ENCODE measurements at places on chromosomes 11 and 22. TPM values are rescaled to one million over a fixed set of nuclear protein-coding genes. Genes with fewer than 3 reads are reported as not detected.

Gene OVCH2
- not detected for total RNA-seq

Gene OR51B4
- total RNA-seq = not detected

Gene RAB39A
- not detected for total RNA-seq

Gene MMP11
- 3.4 TPM for total RNA-seq

Gene DCHS1
- total RNA-seq = 46.2 TPM

Gene CBLIF
- not detected for total RNA-seq

Gene FGF19
- total RNA-seq = not detected

Gene MPZL3
- 5.2 TPM for total RNA-seq

Gene ESRRA
- total RNA-seq = 33.8 TPM

Gene SLC37A2
- total RNA-seq = 0.20 TPM

Gene OR52E8
- total RNA-seq = not detected

Gene MMP7
- 10.0 TPM for total RNA-seq

Gene SOX6
- under 0.01 TPM for total RNA-seq

Gene SLC29A2
- 0.79 TPM for total RNA-seq

Gene PIH1D2
- 0.40 TPM for total RNA-seq

Gene DESI1
- total RNA-seq = 11.6 TPM

Gene OR10A2
- not detected for total RNA-seq

Gene SPA17
- total RNA-seq = 5.0 TPM

Gene PGR
- not detected for total RNA-seq

Gene CTTN
- total RNA-seq = 174 TPM

Gene OR52I1
- total RNA-seq = not detected

Gene BIRC3
- total RNA-seq = 1.5 TPM

All from lung microvascular endothelial cell (primary cell).